ENCODE measurements at places on chromosomes 2 and 18.

DNA sequence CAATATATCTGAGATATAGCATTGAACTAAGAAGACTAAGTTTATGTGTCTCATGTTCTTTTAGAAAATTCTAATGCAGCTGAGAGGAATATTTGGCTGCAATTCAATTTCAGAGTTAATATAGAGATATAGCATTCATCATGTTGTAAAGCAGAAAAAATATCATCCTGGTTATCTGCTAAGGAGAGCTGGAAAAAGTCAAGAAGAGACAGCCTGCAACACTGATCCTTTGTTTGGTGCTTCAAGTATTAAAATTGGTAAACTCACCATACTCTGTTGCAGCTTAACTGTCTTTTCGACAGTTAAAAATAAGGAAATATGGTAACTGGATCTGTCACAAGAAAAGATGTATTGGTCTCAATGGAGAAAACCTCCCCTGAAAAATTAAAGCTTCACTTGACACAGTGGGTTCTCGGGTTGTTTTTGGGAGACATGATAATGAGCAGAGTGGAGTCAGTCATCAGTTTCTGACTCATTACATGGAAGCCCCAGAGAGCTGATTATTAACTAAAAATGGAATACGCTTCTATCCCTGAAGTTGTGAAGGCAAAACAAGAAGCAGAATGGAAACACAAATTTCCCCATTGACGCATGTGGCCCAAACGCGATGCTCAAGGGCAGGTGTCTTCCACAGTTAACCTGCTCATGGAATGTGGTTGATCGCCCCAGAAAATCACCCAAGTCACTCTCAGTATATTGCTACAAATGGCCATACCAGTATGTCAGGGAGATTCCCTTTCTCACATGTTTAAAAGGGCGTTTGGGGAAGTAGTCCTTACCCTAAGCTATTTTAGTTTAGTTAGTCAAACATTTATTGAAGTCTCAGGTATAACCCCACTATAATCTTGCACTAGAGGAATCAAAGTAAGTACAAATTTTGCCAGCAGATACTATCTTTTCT lies 8.2 kb downstream of the BCL2 start:
- DNase-seq, result no peak

- DNase-seq, result no peak
These were observed 92.4 kb downstream of the PLB1 start for GRCh38 chr2:28588292-28588670.

DNA sequence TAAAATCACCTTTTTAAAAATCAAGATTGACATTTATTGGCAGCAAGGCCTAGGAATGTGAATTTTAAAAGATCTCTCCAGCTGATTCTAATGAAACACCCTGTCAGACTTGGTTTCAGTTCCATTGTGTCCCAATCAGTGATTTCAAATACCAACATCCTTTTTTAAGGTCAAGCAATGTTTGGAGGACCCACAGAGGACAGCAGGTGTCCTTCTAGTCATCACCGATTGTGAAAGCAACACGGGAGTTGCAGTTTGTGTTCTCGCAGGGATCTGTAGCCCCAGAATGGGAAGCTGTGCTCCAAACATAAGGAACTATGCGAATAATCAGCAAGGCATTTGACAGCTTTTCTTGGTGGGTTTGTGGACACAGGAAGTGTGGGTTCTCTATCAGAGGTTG lies 4.5 kb upstream of the KIDINS220 start:
- DNase-seq, result no peak

- no peak for DNase-seq
These were observed 361.0 kb downstream of the ANAPC1 start for GRCh38 chr2:111523009-111523408.

GRCh38 chr2:178718283-178718682 lies 88.9 kb downstream of the TTN start:
- DNase-seq, result no peak

- no peak for DNase-seq
These were observed 428.4 kb upstream of the ZEB2 start for GRCh38 chr2:144948205-144948855.

- DNase-seq, result no peak
These were observed 38.8 kb downstream of the LBH start for GRCh38 chr2:30270166-30270565.

GRCh38 chr2:170433448-170433847 lies 255.5 kb downstream of the MYO3B start:
- DNase-seq, result no peak

DNA sequence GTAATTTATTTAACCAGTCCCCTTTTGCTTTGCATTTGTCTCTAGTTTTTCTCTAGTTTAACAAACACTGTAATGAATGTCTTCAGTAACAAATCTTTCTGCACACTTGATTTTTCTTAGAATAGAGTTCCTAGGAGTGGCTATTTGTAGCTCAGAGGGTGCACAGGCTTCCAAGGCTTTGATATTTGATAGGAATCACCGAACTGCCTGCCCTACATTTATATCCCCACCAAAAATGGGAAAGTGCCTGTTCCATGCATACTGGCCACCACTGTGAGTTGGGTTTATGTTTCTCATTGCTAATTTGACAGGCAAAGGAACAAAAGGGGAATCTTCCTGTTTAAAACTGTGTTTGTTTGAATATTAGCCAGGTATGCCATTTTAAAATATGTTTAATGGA lies 238.7 kb downstream of the SH3RF3 start:
- no peak for DNase-seq

DNA sequence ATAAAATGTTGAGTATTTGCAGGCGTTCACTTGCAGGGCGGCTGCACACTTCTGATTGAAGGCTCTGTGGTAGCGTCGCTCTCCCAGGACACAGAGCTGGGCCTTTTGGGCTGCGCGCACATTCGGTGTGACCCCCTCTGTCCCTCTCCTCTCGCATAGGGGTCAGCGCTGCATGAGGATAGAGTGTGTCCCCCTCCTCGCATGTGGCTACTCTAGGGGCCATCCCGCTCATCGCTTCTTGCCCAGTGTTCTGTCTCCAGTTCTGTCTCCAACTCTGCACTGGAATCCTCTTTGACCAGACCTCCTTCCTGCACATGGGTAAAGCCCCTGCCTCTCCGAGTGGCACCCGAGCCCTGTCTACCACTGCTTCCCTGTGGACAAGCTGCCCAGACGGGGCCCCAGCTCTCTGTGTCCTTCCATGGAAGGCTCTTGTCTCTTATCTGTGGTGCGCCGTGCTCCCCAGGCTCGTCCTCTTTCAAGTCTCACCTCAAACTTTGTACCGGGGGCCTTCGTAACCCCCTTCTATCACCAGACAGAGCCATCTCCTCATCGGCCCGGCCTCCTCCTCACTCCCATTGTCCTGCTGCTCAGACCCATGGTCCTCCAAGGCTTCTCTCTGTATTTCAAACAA lies 278.0 kb upstream of the HDAC4 start:
- no peak for DNase-seq

GRCh38 chr2:178799305-178799704 lies 7.9 kb downstream of the TTN start:
- no peak for DNase-seq

DNA sequence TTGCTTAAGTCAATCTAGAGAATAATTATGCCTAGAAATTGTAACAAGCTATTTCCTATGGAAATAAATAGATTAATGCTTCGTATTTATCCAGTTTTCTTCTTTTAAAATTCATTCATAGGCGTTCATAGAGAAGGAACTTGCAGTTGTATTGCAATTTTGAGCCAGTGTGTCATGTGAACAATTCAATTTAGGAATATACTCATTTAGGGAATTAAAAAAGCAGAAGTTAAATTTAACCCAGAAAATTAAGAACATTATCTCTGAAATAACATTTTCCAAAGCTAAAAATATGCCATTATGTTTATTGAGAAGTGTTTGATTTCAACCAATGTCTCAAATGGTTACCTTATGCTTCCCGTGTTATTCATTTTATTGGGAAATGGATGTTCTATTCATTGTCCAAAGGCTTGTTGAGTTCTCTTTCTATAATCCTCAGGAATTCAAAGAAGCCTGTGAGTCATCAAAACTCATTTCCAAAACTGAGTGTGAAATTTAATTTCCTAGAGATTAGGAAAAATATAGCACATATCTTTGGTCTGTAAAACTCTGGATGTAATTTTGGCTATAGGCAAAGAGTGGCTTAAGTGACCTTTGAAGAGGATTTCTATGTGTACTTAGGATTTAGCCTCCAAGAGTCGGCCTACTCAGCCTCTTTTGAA lies 99.7 kb downstream of the SLC8A1 start:
- no peak for DNase-seq

DNA sequence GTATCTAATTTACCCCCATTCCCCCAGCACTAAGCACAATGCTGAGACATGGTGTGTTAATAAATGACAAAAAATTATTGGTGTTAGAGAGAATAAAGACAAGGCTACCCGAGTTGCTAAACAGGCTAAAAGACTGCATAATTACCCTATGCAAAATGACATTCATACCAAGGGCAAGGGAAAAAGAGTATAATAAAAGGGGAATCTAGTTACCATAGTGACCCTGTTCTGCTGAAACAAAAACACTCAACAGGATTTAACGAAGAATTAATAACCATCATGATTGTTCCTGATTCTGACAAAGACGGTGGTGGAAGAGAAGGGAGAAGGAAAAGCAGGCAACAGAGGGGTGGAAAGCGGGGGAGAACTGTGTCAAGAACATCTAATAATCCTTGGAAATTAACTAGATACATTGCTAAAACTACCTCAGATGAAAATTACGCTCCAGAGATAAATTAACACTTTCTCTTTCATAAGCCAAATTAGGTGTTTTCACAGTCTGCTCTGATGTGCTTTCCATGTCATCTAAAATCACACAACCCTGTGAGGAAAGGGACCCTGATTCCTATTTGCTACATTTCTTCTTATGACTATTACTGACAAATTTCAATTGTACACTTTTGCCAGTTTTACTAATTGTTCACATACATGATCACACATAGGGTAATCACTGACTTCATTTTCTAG lies 25.5 kb downstream of the TTR start:
- no peak for DNase-seq

DNA sequence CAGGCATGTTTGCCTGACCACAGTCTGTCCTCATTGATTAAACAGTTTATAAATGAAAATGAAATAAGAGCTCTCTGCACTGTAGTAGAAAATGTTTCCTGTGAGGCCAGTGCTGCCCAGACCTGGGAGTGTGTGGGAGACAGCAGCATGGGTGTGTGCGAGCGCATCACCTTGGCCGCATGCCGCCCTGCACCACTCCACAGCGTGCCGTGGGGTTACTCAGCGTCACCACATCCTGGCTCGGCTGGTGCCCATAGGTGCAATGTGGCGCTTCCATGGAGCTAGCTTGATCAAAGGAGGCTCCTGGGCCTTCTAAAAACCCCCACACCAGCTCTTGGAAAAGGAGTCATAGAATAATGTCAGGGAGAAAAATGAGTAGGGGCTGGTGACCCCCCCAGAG lies 76.0 kb upstream of the EPC2 start:
- DNase-seq, result no peak

DNA sequence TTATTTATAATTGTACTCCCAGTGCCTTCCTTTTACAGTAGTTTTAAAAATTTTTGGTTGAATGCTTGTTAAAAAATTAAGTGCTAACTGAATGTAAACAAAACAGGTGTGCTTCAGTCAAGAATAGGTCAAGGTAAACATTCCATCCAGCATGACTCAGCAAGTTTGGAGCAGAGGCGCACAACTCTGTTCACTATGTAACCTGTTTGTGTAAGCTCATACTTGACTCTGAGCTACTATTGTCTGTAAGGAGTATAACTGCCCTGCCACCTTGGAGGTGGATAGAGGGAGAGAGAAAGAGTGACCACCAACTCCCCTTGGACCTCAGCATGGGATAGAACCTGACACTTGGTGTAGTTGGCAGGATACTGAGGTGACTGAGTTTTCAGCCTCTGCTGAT lies 207.4 kb upstream of the SYT4 start:
- DNase-seq, result no peak

DNA sequence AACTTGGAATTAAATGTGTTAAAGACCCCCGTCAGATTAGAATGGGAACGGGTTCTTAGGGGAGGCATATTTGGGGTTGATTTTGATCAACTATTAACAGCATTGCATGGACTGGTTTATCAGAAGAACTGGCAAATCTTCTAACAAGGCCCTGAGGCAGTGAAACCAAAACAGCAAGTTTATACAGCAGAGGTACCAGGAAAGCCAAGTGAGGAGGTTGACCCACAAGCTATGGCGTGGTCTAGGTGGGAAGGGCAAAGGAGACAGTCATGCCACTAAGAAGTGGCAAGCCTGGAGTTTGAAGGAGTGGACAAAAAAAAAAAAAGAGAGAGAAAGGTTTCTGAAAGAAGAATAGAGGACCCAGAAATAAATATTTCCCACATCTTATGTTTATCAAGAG lies 187.0 kb downstream of the MREG start:
- no peak for DNase-seq

- no peak for DNase-seq
These were observed 79.9 kb downstream of the BCL11A start for GRCh38 chr2:60473546-60473945.

DNA sequence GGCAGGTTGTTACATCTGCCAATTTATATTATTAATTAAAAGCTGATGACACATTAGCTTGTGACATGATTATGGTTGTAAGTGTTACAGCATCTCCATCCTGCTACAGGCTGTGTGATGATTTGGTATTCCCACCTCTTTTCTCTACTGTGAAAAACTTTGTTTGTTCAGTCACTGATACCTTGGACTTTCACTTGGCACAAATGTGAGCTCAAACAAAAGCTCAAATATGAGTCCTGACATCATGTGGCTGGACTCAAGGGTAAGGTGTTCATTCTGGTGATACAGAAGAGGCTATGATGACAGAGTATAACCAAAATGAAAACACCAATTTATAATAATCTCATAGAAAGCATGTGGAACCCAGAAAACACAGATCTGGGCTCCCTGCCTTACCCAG lies 11.4 kb upstream of the IL36A start:
- no peak for DNase-seq

- DNase-seq, result no peak
These were observed 21.1 kb upstream of the PLEK start for GRCh38 chr2:68344031-68344430.

GRCh38 chr2:71060871-71061270 lies 7.6 kb upstream of the NAGK start:
- no peak for DNase-seq

DNA sequence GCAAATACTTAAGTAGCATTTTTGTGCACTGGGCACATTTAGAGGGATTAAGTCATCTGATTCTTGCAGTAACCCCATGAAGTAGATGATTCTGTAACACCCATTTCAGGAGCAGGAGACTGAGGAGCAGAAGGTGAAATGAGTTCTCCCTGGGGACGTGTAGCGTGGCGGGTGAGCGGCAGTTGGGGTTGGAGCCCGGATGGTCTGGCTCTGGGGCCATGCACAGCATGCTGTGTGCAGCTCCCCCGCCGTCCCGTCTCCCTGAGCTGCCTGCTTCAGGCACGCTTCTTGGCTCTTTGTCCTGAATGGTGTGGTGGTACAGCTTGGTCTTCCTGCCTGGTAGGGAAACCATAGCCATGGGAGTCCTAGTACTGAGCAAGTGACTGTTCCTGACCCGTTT lies 32.4 kb downstream of the INPP4A start:
- no peak for DNase-seq

GRCh38 chr2:69693059-69693774 lies 48.7 kb upstream of the ANXA4 start:
- no peak for DNase-seq

Data from lung microvascular endothelial cell (primary cell).